ENCODE measurements at places on chromosomes 11 and 22.

DNA sequence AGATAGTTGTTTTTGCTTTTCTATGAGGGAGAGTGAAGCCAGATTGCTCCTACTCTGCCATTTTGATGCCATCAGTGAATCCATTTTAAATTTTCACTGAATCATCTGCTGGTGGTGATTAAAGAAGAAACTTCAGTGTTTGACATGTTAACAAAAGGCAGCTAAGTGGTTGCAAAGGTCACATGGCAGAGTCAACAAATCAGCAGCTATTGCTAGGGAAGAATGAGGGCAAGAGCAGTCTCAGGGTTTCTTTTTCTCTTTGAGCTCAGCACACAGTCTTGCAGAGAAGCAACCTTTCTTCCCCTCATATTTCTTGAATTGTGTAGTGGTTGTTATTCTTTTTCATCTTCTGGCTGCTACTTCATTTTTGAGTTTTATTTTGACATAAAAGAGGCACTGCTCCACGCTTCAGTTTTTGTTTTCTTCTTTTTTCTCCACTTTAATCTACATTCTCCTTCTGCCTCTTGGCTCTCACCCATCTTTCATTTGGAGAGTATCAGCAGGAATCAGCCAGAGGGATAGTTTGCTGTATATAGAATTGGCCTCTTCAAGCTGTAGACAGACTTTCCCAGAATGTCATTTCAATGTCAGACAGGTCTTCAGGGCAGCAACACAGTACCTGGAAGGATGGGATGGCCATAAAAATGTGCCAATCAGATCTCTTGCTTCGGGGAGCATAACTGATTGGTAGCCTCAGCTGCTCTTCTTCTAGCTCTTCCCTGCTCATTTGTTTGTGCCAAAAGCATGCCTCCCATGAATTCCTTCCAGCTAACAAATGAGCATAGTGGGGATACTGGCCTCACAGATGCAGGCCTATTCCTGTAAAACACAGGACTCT is 153.9 kb downstream of the TRPC6 start:
- no peak for DNase-seq

DNA sequence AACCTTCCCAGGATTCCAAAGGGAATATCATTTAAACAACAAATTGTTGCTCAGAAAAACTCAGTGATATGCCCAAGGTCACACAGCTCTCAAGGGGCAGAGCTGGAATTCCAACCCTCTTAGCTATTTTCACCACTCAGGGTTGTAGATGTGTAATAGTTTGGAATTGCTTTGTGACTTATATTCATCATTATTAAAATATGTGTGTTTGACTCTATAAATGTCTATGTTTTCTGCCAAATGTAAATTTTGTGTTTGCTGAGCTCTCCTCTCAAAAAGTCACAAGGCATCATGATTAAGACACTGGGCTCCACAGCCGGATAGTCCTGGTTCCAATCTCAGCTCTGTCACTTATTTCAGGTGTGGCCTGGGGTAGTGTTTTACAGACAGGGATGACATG is 407.3 kb downstream of the TMEM135 start:
- DNase-seq: peak; percentile 30

GRCh38 chr11:44611687-44612434 is 46.4 kb downstream of the CD82 start:
- DNase-seq: no peak

GRCh38 chr22:40021401-40022000 is 26.7 kb downstream of the FAM83F start:
- DNase-seq: no peak

GRCh38 chr11:64629796-64630562 is 39.0 kb downstream of the SLC22A12 start:
- no peak for DNase-seq

DNA sequence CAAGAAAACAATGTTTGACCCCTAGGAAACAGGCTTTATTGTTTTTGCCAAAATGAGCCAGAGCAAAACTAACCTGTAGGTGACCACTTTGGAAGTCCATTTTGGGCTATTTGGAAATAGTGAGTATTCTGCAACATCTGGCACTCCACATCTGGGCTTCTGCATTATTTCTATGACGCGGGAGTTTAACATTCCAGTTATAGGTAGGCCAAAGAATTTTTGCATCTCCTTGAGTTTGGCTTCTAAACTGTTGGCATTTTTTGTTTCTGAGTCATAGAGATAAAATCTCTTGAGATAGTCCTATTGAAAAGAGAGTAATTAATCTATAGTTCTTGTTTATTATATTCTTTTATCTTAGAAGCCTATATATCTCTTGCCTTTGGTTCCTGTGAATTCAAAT is 2.9 kb downstream of the MMP7 start:
- no peak for DNase-seq

- no peak for DNase-seq
Observed at GRCh38 chr22:48098921-48099245, 1336.4 kb downstream of the TBC1D22A start.

DNA sequence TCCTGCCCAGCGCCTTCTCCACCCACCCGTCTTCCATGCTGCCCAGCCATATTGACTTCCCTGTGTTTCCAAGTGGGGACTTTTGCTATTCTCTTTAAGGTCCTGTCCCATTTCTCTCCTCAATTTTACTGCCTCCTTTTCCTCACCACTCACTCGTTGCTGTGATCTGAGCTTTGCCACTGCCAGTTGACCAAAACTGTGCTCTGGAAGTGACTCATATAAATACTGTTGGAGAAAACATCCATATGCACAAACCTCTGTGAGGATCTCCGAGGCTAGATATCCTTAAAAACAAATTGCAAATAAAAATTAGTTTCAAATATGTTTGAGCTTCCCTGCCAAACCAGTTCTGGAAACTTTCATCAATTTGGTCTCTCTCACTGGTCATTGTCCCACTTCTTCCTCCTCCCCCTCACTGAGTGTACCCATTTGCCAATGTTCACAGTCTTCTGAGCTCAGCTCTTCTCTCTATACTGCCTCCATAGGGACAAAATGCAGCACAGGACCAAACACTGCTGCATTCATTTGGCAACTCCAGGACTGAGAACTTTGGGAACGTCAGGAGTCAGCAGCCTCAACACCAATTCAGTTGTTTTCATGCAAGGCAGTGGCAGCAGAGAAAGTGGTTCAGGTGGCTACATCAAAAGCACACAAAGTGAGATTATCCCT is 34.0 kb upstream of the MMP13 start:
- DNase-seq: peak; percentile 56

DNA sequence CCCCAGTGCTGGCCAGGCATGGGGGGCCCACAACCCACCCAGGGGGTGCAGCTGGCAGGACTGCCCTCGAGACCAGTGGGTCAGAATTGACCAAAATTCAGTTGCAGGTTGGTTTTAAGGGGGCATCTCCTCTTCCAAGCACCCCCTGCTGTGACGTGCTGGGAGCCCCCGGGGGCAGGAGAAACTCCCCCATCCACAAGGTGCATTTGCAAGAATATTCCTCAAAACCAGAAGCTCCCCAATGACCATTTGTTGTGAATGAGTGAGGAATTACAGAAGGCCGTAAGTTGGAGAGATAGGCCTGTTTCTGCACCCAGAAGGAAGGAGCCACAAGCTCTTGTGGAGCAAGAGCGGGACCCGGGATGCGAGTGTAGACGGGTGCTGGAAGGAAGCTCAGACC is 414.5 kb downstream of the BRD1 start:
- DNase-seq: no peak

DNA sequence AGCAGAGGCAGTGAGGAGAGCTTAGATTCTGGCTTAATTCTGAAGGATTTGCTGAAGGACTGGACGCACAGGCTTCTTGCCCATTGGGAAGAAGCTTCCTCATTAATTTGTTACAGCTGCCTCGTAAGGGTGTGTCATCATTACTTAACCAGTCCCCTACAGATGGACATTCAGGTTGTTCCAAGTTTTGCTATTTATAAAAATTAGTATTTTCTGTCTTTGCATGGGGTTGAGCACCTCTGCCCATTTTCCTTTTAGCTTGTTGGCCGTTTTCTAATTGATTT is 38.1 kb downstream of the CAPN1 start:
- no peak for DNase-seq

GRCh38 chr11:78533399-78533798 is 41.3 kb downstream of the NARS2 start:
- DNase-seq: no peak

DNA sequence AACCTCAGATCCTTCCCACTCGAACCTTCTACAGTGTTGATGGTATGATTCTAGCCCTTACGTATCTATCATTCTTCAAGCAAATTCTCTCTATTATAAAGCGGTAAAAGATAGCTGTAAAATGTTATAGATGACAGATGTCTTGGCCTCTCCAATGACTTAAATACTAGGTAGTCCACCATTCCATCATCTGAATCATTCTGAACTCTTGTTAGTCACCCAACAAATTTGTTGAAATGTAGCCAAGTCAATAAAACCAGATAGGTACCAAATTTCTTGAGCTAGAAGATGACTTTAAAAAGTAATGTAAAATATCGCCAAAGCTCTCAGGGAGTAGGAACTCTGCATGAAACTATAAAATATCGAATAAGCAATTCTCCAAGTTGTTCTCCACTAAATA is 32.6 kb upstream of the PICALM start:
- no peak for DNase-seq

DNA sequence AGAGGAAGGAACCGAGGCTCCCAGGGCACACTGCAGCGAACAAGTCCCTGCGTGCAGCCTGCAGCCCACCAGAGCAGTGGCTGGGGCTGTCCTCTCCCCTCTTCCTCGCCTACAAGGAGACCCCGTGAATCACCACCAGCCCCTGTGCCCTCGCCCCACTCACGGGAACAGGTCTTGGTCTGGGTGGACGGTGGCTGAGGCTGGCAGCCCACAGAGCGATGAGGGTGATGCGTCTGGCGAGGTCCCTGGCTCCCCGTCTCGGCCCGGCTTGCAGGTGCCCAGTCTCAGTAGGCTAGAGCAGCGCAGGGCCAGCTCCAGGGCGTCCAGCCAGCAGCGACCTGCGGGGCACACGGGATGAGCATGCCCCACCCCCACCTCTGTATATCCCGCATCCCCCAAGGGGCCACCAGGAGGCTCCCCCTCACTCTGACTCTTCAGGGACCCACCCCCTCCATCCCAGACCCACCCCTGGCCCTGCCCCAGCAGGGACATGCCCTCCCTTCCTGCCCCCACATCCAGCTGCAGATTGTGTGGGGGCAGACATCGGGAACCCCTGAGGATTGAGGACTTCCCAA is 50.5 kb upstream of the CARS1 start:
- DNase-seq: no peak

GRCh38 chr11:2589538-2589934 is 110.3 kb downstream of the KCNQ1OT1 start:
- DNase-seq: peak; percentile 7

GRCh38 chr22:37185646-37186227 is 2.3 kb downstream of the C1QTNF6 start:
- DNase-seq: no peak

DNA sequence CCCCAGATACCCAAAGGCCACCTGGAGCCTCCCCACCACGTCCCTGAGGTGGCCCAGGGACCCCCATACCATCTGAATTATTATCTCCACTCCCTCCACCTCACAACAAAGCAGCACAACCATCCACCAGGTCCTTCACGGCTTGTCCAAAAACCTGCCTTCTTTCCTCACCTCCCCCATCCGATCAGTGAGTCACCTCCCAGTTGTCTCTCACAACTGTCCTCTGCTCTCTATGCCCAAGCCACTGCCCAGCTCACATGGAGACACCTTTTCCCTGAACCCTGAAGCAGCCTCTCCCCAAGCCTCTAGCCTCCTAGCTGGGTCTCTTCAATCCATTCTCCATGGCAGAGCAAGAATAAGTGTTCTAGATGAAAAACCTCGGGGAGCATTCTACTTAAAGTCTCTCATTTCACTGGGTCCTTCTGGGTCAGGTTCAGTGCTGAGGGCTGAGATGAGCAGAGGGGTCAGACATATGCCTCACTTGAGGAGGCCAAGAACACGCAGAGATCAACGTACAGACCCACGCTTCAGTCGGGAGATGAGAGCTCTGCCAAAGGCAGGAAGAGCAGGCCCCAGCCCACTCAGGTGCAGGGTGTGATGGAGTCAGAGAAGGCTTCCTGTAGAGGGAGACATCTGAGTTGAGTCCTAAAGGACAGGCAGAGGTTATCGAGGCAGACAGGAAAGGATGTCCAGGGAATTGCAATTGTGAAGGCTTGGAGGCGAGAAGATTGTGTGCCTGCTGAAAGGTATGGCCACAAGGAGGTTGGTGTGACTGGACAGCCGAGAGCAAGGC is 74.7 kb downstream of the PDE2A start:
- DNase-seq: no peak

DNA sequence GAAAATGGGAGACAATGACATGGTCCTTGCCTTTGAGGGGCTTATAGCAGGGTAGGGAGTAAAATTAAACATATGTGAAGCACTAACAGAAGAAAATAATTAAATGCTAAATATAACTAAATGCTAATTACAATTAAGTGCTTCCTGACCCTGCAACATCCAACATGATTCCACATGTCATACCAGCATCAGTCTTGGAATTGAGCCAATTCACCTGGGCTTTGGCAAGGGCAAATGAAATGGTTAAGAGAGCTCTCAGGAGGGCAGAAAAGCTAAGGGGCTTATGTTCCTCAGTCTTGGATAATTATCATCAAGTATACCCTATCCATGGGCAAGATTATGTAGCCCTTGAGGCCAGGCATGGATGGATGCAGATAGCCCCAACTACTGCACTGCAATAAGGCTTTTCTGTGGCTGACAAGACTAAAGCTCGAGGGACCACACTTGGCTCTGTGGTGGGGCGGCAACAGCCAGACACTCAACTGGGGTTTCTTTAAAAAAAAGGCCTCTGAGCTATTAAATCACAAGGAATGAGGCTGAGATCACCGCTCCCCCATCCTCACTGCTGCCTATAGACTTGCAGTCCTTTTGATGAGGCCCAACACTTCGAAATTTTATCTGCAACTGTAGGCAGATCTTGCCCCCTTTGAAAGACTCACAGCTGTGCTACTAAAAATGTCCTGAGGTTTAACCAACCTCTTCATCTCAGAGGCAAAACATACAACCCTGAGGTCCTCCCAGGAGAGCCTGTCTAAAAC is 39.0 kb downstream of the IL18BP start:
- DNase-seq: no peak

- no peak for DNase-seq
Observed at GRCh38 chr11:67626970-67627369, 2.8 kb downstream of the NUDT8 start.

- DNase-seq: peak; percentile 61
Observed at GRCh38 chr11:86719781-86720463, 47.5 kb upstream of the ME3 start.

GRCh38 chr11:6705905-6706535 is 22.9 kb upstream of the MRPL17 start:
- DNase-seq: peak; percentile 50

- peak; percentile 39 for DNase-seq
Observed at GRCh38 chr11:16806791-16807190, 68.3 kb downstream of the C11orf58 start.

GRCh38 chr11:109275931-109276330 is 146.1 kb upstream of the C11orf87 start:
- no peak for DNase-seq

DNA sequence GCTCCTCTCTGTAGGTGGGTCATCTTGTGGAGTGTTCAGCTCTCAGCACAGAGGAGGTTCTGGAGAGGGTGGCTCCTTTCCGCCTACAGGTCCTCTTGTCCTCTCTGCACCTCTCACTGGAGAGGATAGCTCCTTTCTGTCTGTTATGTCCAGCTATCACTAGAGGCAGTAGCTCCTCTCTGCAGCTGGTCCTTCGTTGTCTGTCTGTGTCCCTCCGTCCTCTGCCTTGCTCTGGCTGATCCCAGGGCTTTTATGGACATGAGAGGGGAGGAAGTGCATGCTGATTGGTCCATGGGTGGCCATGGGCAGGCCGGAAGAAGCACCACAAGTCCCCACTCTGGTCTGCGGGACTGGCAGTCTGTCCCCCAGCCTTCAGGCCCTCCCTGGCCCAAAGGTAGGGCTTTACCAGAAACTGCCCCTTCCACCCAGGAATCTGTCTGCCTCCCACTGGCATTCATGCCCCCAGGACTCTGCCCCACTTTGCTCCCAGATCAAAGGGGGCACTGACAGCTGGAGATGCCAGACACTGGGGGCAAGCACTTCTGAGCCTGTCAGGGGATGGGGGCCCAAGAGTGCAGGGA is 38.6 kb upstream of the CALCB start:
- DNase-seq: no peak

All from AG08396 (cell line).